T-cell (primary cell): ENCODE measurements at places on chromosomes 1 and 21.

- peak overlapping the region; percentile 95 for H3K27ac ChIP-seq
- no peaks in the 10 kb centered on the region for H3K27me3 ChIP-seq
- peak; percentile 58 for DNase-seq
- H3K36me3 ChIP-seq, result peaks cover 36% of the 10 kb centered on the region
- H3K4me1 ChIP-seq, result peaks cover 56% of the 10 kb centered on the region
Measured at GRCh38 chr1:202159534-202160371, 649 bp downstream of the PTPN7 start.

GRCh38 chr1:164320790-164321731 is 237.9 kb upstream of the PBX1 start:
- H3K36me3 ChIP-seq, result no peaks in the 10 kb centered on the region
- H3K4me1 ChIP-seq, result no peaks in the 10 kb centered on the region
- DNase-seq, result no peak
- no peaks in the 10 kb centered on the region for H3K27me3 ChIP-seq

DNA sequence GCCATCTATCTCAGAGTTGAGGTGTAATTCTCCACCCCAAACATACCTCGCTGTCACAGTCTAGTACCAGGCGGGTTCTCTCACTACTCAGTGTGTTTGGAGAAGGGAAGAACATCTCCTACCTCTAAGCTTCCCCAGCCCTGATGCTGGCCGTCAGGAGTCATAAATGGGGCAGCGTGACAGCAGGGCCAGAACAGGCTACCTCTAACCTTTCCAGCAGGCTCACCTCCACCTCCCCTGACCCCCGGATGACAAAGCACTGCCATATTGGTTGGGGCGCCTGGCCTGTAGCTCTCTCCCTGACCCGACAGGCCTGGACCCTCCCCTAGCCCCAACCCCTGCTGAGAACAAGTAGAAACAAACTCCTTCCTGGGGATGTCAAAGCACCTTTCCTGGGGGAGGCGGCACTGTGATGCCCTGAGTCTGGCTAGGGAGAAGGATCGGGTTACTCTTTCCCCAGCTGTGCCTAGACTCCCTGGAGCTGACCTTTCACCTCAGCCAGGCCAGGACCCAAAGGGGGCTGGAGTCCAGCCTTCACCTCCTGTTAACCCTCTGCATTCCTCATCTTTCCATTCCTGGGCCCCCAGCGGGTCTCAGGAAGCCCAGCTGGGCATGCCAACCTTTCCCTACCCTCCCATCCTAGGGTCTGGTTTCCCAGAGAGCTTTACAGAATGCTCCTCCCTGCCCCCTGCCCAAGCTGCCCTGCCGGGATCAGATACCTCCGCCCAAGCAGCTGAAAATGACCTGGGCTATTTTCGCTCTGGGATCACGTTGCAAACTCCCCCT is 34.2 kb downstream of the AHDC1 start:
- DNase-seq, result no peak
- no peaks in the 10 kb centered on the region for H3K27me3 ChIP-seq
- H3K4me3 ChIP-seq, result no peak overlapping the region
- peaks cover 16% of the 10 kb centered on the region for H3K4me1 ChIP-seq

GRCh38 chr1:4848431-4848830 is 194.0 kb downstream of the AJAP1 start:
- no peak for DNase-seq
- no peak overlapping the region for H3K4me3 ChIP-seq
- H3K27me3 ChIP-seq, result no peaks in the 10 kb centered on the region
- H3K27ac ChIP-seq, result no peak overlapping the region
- H3K36me3 ChIP-seq, result no peaks in the 10 kb centered on the region

DNA sequence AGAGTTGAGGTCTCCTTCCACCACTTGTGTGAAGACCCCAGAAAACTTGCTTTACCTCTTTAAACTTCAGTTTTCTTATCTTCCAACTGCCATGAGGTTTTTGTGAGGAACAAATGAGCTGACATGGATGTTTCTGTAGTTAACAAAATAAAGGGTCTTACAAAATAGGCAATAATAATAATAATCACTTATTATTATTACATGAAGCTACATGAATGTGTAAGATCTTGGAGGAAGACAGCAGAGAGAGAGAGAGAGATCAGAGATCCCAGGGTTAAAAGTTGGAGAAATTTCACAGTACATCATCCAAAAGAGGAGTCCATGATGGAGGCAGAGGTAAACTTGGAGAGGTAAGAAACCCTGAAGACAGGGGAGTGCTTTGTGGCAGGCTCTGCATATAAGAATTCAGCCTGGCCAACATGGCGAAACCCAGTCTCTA is 10.7 kb downstream of the RCC1 start:
- no peak overlapping the region for H3K27ac ChIP-seq
- no peaks in the 10 kb centered on the region for H3K27me3 ChIP-seq
- DNase-seq, result no peak
- peaks cover 28% of the 10 kb centered on the region for H3K36me3 ChIP-seq
- H3K4me3 ChIP-seq, result no peak overlapping the region
- H3K4me1 ChIP-seq, result peaks cover 5% of the 10 kb centered on the region

GRCh38 chr1:1875932-1876331 is 15.0 kb downstream of the GNB1 start:
- no peak for DNase-seq
- no peaks in the 10 kb centered on the region for H3K36me3 ChIP-seq
- H3K4me1 ChIP-seq, result peaks cover 7% of the 10 kb centered on the region
- H3K4me3 ChIP-seq, result no peak overlapping the region
- no peaks in the 10 kb centered on the region for H3K27me3 ChIP-seq
- H3K27ac ChIP-seq, result no peak overlapping the region

GRCh38 chr1:99010679-99011078 is 6.0 kb upstream of the PLPPR5 start:
- no peak for DNase-seq
- H3K4me1 ChIP-seq, result no peaks in the 10 kb centered on the region
- no peak overlapping the region for H3K27ac ChIP-seq
- H3K27me3 ChIP-seq, result peaks cover 2% of the 10 kb centered on the region
- no peak overlapping the region for H3K4me3 ChIP-seq

- no peaks in the 10 kb centered on the region for H3K36me3 ChIP-seq
- DNase-seq, result no peak
- H3K27me3 ChIP-seq, result no peaks in the 10 kb centered on the region
- H3K27ac ChIP-seq, result peak overlapping the region; percentile 87
Measured at GRCh38 chr1:111217183-111217910, 10.2 kb upstream of the CHI3L2 start.

DNA sequence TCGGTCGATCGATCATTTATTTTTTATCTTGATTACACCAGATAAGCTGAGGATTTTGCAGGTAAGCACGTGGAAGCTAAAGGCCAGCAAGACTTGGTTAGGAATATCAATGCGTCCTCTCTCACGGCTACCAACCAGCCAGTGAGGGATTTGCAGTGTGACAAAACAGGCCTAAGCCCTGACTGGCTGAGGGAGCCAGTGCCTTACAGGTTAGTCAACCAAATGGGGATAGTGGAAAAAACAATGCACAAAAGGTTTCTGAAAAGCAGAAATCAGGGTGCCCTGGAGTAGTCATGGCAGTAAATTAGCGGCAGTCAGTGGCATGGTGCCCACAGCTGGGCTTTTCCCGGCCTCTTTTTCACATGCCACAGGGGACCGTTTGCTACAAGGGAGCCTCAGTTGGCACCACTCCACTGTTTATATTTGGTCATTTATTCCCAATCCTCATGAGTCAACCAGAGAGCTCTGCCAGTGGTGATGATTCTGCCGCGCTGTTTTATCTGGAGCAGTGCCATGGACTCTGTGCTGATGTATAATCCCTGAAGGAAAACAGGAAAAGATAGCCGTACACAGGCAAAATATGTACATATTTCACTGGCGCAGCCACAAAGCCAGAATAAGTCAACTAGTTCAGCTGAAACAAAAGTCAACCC is 167.6 kb downstream of the RHOU start:
- peaks cover 2% of the 10 kb centered on the region for H3K4me1 ChIP-seq
- H3K36me3 ChIP-seq, result no peaks in the 10 kb centered on the region
- H3K4me3 ChIP-seq, result no peak overlapping the region
- no peak for DNase-seq
- peaks cover 8% of the 10 kb centered on the region for H3K27me3 ChIP-seq

GRCh38 chr1:160040476-160040875 is 8.7 kb upstream of the PIGM start:
- DNase-seq, result no peak
- no peaks in the 10 kb centered on the region for H3K27me3 ChIP-seq
- no peak overlapping the region for H3K27ac ChIP-seq
- H3K4me3 ChIP-seq, result no peak overlapping the region
- no peaks in the 10 kb centered on the region for H3K4me1 ChIP-seq
- H3K36me3 ChIP-seq, result no peaks in the 10 kb centered on the region

DNA sequence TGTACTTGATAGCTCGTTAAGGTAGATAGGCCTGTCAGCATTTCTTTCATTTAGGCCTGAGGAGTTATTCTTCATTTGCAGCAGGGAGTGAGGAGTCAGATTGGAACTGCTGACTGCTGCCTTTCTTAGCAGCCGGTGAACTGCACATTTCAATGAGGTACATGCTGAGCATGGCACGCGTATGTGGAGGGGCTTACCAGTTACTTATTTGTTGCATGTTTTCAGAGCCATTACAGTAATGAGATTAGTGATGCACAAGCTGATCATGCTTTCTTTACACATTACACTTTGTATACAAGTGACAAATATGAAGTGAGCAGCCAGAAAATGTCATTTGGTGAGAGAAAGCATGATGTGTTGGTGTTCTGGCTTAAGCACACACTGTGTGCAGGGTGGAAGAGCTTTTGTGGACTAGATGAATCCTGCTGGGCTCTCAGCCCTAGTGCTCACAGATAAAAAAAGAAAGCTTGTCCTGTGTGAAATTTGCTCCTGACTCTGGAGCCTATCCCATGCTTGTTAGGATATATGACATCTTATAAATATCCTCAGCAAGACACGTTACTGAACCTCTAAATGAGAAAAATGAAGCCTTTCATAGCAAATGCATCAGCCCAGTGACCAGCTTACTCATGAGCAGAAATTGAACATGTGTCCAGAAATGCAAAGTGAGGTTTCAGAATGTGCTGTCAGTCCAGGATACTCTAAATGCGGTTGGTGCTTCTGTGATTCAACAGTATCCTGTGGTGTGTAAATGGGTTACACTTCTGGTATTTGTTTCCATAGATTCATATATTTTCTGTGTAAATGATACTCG is 574.7 kb upstream of the ADGRL2 start:
- no peak overlapping the region for H3K27ac ChIP-seq
- no peak overlapping the region for H3K4me3 ChIP-seq
- no peaks in the 10 kb centered on the region for H3K4me1 ChIP-seq

DNA sequence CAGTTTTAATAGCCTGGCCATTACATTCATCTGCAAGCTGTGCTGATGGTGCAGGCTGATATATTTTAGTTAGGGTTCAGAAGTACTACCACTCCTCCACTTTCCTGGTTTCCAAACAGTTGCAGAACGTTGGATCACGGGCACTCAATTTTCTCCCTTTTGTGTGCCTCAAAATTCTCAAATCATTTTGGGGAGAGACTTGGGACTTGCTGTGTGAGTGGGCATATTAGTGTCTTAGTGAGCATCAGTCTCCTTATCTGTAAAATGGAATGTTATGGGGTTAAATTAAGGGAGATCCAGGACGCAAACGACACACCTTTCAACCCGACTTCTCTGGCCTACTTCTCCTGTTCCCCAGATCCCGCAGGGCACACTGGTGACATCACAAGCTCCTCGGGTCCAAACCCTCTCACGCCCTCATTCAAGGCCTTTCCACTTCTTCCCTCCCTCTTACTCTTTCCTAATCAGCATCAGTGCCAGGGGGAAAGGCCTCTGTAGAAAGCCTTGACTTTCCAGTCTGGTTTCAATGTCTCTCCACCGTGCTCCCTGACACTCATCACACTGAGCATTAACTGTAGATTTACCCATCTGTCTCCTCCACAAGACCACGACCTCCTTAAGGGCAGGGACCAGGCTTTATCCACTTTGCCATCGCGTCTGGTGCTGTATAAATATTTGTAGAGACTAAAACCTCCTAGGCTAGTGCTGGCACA is 1.2 kb downstream of the PIGP start:
- no peaks in the 10 kb centered on the region for H3K36me3 ChIP-seq
- no peaks in the 10 kb centered on the region for H3K27me3 ChIP-seq
- DNase-seq, result no peak
- peak overlapping the region; percentile 68 for H3K4me3 ChIP-seq
- H3K4me1 ChIP-seq, result peaks cover 22% of the 10 kb centered on the region
- H3K27ac ChIP-seq, result peak overlapping the region; percentile 91
